ENCODE measurements at places on chromosomes 7 and 10.

DNA sequence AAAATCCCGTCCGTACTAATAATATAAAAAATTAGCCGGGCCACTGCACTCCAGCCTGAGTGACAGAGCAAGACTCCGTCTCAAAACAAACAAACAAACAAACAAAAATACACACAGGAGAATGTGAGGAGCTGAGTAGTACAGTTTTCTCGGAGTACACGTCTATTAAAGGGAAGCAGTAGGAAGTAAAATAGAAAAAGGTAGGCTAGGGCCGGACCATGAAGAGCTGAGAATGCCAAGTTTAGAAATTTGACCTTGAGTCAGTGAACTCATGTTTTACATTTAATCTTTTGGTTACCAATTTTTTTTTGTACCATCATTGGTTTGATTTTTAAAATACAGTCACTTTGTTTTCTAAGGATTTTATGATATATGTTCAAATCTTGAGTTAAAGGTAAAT is 64.1 kb downstream of the KAT6B start:
- DNase-seq = no peak

DNA sequence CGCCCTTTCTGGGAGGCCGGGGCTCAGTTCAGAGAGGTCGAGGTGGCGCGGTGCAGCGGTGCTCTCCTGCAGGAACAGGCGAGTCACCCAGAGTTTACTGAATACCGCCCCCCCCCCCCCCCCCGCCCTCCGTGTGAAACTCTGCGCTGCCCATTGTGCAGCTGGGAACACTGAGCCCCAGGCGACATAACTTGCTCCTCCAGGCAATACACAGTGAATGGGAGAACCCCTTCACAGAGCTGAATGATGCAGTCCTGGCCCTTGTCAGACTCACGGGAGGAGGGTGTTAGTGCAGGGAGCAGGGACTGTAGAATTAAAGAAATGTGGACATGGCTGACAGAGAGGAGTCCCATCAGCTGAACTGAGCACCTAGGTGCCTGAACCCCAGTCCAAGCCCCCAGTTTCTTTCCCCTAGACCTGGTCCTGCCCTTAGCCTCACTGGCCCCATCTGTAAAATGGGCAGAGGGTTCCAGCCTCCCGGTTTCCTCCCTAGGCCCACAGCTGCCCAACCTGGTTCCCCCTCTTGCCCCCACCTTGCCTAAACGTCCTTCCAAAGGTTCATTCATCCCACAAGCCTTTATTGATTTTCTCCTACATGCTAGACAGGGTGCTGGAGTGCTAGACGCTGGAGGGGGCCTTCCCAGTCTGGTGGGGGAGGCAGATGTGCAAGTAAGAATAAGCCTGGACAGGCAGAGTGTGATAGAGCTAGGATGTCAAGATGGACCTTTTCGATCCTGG is 869 bp upstream of the LOXL4 start:
- DNase-seq = no peak

GRCh38 chr7:134078991-134079390 is 48.1 kb upstream of the LRGUK start:
- DNase-seq = no peak

- DNase-seq = no peak
These were observed 26.5 kb downstream of the HSPA12A start for GRCh38 chr10:116715839-116716377.

DNA sequence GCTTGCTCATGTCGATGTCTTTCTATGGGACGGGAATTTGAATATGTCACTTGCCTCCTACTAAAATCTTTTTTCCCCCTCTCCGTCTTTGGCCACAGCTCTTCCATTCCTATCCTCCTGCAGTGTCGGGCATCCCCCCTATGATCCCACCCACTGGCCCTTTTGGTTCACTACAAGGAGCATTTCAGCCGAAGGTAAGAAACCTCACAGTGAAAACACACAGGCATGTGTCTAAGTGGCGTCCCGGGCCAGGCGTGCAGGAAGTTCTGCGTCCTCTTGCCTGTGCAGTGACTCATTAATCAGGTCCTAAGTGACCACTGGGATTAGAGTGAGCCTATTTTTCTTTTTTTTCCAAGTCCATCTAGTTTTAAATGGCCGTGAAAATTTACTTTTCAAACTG is 360.5 kb upstream of the GALNT17 start:
- no peak for DNase-seq

DNA sequence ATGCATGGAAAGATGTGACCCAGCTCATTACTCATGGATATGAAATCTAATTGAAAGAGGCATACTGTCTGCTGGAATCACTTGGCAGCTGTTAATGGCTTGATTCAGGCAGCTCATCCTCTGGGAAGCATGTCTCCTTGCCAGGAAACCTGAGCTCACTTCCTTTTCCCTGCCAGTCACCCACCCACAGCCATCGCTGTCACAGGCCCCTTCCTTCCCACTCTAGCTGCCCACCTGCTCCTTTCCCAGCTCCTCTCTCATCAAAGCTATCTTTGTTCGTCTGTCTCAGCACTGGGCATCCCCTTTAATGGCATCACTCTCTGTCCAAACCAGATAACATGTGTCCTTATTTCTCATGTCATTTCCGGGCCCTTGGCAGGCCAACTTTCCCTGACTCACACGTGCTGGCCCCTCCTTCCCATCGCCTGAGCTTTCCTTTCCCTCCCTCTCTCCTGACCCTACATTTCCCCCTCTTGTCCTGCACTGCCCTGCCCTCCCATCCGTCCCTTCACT is 721.9 kb downstream of the TNS3 start:
- DNase-seq = no peak

DNA sequence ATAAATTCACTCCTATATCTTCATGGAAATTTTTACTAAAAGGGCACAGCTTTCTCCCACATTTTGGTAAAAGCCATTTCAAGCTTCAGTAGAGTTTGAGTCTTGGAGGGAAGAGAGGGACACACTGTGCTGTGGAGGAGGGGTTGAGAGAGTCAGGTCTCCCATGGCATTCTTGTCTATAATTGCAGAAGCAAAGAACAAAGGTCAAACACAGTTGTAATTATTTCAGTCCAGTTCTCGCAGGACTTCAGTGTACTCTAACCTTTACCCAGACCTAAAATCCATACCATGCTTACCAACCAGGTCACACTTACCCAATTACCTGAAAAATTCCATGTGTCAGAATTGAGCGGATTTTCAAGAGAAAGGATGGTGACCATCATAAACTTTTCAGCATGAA is 298.4 kb downstream of the XPNPEP1 start:
- no peak for DNase-seq

DNA sequence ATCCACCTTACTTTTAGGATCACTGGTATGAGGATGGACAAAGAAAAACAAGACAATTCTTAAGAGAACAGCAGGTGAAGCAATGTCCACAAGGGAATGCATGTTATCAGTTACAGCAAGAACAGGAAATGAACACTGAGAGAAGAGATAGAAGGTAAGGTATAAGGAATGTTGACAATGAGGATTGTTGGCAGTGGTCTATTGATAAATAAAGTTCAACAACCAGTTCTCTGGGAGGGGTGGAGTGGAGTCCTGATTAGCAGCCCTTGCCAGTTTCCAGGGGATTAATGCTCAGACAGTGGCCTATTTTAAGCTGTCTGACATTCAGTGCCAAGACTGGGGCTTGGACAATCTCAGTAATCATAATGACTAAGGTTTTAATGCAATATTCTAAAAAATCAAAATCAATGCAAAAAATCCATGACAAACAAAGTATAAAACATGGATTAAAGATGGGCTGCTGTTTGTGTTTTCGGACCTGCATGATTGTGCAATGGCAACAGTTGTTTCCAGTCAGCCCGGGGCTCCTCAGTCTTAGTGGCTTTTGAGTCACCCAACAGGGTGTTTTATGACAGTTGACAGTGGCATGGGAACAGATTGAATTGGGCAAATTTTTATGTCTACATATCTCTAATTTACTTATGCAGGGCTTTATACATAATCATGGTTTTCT is 13.8 kb upstream of the AKR1B1 start:
- DNase-seq = no peak

- no peak for DNase-seq
These were observed 18.8 kb downstream of the ZNF282 start for GRCh38 chr7:149214020-149214720.

DNA sequence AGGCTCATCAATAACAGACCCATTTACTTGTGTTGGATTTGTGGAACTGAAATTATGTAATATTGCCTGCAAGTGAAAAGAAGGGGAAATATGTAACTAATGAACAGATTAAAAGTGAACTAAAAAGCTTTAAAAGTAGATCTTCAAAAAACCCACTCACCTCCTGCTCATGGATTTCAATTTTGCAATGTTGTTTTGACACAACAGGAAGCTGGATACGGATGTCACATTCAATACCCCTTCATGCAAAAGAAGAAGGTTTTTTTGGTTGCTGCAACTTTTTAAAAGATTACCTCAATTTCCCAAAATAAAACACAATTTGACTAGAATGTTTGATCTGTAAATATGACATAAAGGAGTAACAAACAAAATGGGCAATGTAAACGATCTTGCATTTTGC is 3.3 kb downstream of the MKI67 start:
- no peak for DNase-seq

- DNase-seq = no peak
These were observed 6.1 kb upstream of the LAMB4 start for GRCh38 chr7:108136191-108136688.

GRCh38 chr10:30500534-30500933 is 66.5 kb downstream of the MAP3K8 start:
- no peak for DNase-seq

DNA sequence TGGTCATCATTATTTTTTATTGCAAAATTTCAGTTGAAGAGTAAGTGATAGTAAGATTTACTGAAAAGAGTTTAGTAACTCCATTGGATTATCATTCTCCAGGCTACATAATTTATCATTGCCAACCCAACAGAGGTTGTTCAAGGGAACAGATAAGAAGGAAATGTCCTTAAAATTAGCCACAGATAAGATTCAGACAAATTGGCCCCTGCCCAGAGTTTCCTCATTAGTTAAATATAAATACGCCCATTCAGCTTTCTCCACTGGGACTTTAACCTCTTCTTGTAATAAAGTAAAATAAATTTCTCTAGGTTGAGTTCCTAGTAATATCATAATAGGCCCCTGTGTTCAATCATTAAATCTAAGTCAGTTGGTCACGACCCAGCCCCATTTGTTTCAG is 27.7 kb upstream of the PHYHIPL start:
- no peak for DNase-seq

DNA sequence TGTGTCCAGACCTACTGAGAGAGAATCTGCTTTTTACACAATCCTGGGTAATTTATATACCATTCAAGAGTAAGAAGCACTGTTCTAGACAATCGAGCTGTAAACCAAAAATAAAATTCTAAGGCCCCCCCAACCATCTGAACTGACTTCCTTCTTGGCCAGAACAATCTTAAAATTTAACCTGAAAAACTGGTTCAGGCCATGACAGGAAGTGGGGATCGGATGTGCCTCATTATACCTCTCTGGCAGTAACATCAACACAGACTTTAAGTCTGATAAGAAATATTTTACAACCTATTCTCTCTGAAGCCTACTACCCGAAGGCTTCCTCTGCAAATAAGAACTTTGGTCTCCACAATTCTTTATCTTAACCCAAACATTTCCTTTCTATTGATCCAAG is 75.2 kb upstream of the KIF5B start:
- DNase-seq = no peak

GRCh38 chr10:1074748-1075308 is 18.6 kb downstream of the WDR37 start:
- DNase-seq = no peak

- no peak for DNase-seq
These were observed 7.3 kb downstream of the ATP6V1F start for GRCh38 chr7:128869944-128870285.

DNA sequence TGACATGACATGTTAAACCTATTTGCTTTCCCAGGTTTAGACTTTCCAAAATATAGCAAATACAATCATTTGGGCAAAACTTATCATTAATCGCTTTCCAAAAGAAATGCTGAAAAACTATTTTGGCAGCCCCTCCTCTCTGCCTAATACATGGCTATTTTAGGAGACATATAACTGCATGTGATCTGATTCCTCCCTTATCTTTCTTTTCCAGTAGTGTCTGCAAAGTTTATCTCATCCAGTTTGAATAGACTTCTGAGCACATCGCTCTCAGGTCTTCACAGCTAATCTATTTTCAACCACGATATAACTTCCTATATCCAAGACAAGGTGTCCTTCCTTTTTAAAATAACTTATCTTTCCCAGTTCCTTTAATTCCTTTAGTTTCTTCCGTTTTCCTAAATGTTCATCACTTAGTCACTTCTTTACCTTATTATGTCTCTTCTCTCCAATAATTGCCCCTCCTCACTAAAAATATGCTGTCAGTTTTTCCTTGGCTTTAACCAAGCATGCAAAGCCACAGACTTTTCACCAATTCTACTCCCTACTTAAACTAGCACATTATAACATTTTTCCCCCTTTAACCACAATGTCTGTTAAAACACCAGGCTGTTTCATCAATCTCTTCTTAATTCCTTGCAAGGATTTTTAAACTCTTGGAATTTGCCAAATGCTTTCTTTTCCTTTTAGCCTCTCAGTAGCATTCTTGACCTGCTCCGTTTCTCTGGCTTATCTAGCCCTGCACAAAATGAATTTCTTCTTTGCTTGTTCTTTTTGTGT is 24.4 kb downstream of the GNG11 start:
- no peak for DNase-seq

GRCh38 chr7:18526368-18526878 is 30.9 kb downstream of the HDAC9 start:
- DNase-seq = no peak

DNA sequence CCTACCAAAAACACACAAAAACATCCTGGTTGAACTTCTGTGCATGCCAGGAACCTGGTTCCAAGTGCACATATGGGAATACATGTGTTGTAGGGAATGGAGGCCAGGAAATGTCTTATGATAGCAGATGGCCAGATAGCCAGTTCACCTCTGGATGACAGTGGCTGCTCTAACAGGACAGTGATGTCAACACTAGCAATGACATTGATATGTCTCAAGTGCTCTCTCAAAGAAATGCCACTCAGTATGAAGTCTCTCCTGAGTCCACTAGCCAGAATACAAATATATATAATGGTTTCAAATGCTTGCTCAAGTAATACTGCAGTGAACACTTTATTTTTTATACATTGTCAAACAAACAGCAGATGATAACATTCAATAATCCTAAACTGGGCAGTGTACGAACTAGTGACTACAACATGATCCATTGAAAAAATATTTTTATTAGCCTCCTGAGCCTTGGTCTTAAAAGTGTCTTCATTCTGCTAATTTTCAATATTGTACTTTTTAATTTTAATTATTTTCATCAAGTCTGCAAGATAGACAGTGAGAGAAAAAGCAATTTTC is 26.0 kb upstream of the PCDH15 start:
- DNase-seq = no peak

GRCh38 chr7:2477447-2478398 is 1.5 kb upstream of the GRIFIN start:
- no peak for DNase-seq
